COR-L47 (cell line): ENCODE measurements at places on chromosomes 7 and 10.

- DNase-seq = no peak
Observed at GRCh38 chr10:42984761-42985325, 92.0 kb upstream of the RET start.

GRCh38 chr10:24277771-24278170 is 68.8 kb downstream of the KIAA1217 start:
- DNase-seq = no peak

DNA sequence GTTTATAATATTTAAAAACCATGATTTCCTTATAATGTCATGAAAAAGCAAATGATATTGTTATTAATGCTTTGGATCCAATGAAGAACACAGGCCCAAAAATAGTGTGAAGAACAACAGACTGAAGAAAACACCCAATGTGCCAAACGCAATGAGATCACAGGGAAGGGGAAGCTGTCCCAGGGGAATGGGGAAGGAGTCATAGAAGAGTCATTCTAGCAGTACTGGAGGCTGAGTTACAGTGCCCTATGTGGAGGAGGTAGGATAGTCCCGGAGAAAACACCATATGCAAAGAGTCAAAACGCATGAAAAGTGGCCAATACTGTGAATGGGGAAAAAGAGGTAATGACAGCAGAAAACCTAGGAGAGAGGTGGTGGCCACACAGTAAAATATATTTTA is 50.9 kb downstream of the TPK1 start:
- DNase-seq = no peak

- no peak for DNase-seq
Observed at GRCh38 chr10:119404719-119405519, 137.6 kb downstream of the RGS10 start.

DNA sequence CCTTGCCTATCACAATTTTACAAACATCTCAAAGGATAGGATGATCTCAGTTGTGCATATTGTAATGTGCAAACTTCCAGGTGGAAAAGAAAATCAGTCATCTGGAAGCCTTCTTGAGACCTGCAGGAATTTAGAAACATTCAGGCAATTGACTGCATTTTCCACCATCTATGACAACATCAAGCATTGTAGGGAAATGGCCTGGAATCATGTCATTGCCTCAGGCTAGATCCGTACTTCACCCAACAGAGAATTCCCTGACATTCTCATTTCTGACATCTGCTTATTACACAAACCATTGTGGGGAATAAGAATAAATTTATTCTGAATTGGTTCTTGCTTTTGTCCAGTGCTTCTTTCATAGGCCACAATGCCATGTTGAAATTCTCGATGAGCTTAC is 124.9 kb upstream of the NPVF start:
- DNase-seq = no peak

DNA sequence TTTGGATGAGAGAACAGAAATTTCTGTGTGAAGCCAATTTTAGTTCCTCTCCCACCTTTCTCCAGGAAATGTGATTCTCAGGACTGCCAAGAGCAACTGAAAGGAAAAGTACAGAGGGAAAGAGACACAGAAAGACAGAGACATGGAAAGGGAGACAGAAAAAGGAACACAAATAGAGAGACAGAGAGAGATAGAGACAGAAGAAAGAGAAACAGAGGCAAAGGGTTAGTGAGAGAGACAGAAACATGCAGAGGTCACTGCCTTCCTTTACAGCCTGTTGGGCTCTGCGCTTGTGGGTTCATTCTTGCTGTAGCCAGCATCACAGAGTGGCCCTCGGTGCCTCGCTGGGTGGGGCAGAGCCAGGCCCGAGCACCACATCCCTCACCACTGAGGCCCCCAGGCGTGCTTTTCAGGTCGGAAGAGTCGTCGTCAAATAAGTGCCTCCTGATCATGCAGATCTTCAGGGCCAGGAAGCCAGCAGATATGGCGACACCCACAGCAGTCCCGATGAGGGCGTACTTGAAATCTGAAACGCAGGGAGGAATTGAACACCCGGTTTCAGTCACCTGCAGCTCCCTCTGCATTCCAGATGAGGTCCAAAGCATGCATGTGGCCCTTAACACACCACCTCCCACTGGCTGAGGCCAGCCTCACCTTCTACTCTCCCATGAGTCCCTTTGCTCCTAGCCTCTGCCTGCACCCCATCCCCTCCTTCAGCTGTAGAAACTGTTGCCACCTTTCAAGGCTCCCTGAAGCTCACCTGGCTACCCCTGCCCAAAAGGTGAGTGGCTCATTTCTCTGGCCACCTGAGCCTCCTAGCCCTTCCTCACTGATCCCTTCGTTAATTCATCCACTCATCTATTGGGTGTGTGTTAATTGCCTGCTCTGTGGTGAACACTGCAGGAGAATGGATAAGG is 21.4 kb downstream of the TMEM273 start:
- DNase-seq = no peak

GRCh38 chr10:78407009-78407711 is 373.5 kb downstream of the RPS24 start:
- peak; percentile 76 for DNase-seq

- no peak for DNase-seq
Observed at GRCh38 chr7:71472962-71473361, 341.0 kb downstream of the GALNT17 start.

- DNase-seq = no peak
Observed at GRCh38 chr7:41996381-41997035, 240.5 kb downstream of the GLI3 start.

GRCh38 chr7:142901426-142902259 is 16.1 kb upstream of the TRPV6 start:
- DNase-seq = no peak

DNA sequence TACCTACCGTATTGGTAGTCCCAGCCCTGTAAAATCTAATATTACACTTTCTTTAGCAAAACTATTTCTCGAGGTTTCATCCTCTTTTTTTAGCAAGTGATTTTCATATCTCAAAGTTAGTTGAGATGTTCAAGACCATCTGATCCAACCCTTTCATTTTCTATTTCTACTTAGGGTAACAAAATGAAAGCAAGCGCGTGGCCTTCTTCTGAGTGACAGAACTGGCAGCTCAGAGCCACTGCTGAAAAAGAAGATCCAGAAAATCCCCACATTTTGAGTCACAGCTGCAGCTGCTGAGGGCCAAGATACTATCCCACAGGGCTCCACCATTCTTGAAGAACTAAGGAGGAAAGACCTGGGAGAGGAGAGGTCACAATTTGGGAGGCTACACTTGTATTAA is 24.8 kb upstream of the ZNF800 start:
- DNase-seq = no peak

GRCh38 chr7:22174574-22174953 is 182.4 kb downstream of the RAPGEF5 start:
- DNase-seq = no peak

DNA sequence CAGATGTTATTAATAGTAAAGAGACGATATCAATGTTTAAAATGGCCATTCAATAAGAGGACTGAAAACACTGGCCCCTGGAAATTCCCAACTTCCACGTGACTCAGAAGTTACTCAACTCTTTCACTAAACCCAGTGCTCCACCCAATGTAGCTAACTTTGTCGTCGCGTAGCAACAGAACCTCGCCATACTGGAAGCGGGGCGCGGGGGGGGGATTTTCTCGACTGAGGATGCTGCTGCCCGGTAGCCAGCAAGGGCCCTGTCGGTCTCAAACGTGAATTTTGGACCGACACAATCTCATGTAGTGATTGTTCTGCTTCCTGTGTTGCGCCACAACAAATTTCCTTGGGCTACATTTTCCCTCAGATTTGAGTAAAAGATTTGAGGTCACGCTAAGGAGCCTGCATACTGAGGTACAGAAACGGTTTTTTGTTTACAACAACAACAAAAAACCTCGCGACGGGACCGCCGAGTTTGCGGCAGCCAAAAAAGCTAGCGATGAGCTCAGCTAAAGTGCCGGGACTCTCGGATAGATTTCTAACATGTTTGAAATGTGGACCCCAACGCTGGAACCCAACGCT is 977 bp upstream of the SFR1 start:
- peak; percentile 39 for DNase-seq

DNA sequence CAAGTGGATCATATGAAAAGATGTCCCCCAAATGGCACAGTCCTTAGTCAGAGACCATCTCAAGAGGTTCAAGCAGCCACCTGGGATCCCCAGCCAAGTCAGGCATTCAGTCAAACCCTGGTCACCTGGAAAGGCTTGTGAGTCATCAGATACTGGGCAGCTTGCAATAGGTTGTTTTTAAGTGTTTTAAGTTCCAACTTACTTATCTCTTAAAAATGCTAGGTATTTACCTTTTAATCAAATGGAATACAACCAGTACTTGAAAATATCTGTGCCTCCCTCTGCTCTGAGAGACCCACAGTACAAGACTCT is 262.2 kb downstream of the WDR11 start:
- no peak for DNase-seq
